ENCODE measurements at places on chromosomes 2 and 18.
A peak's percentile ranks its signal among the peaks of the same experiment; 100 is the strongest.

DNA sequence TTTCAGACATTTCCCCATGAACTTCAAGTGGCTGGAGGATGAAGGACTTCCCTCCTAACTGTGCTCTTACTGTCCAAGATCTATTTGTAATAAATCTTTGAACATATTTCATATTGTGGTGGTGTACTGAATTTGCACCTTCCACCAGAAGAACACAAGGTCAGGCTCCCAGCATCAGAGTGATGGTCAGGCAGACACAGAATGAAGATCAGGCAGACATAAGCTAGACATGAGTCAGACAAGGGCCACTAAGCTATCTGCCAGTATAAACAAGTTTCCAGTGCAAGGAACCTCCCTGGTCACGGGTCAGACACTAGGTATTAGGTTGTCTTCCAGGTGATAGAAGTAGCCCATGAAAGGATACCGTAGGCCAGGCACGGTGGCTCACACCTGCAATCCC, 20.0 kb downstream of the AQP12B start:
- DNase-seq = no peak

GRCh38 chr18:62953663-62954062, 238.3 kb downstream of the PHLPP1 start:
- no peak for DNase-seq

DNA sequence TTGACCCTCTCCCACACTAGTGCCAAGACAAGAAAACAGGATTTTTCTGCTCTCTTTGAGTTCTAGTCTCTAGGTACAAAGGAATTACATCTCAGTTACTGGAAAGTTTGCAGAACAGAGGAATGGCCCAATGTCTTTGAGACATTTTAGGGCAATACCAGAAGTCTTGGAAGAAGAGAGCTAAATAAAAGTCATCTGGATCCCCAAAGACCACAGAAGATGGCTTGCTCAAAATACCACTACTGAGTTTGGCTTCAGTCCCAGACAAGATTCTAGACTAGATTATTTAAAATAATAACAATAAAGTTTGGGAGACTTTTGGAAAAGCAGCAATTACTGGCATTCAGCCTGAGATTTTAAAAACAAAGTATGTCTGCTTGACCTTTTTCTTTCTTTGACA, 61.9 kb upstream of the HK2 start:
- DNase-seq = peak; percentile 23

DNA sequence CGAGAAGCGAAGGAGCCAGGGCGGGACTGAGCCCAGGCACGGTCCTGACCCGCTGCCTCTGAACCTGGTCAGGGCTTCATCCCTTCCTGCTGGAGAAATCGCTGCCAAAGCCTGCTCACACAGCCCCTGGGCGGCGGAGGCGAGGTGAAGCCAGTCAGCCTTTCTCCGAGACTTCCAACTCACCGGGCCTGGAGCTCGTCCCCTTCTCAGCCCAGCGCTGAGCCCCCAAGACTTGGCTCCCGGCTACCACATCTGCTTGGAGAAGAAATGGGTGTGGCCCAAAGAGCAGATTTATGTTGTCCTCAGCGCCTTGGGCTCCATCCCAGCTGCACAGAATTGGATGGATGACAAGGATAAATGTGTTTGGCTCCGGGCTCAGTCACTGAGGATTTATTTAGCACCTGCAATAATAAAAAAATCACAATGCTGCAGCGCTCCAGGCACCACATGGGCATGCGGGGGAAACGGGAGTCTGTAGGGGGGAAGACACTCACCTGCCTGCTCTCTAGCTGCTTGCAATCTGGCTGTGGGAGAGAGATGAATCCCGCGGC, 64.9 kb downstream of the ACTR2 start:
- DNase-seq = no peak

- DNase-seq = no peak
Measured at GRCh38 chr2:22290302-22290701, 1094.7 kb upstream of the KLHL29 start.

Data from BJ (cell line).